ENCODE measurements at places on chromosomes 7 and 10. TPM values are rescaled to one million over a fixed set of nuclear protein-coding genes. Genes with fewer than 3 reads are reported as not detected.

Gene WDFY4
- not detected for total RNA-seq

Gene AOAH
- not detected for total RNA-seq

Gene TUBB8
- 0.16 TPM for total RNA-seq

Gene GIMAP1
- not detected for total RNA-seq

Gene STYXL1
- total RNA-seq: 41.2 TPM

Gene SKIDA1
- 0.85 TPM for total RNA-seq

Gene SPDYE8
- total RNA-seq: not detected

Gene ERVW-1
- not detected for total RNA-seq

Gene FRAT1
- total RNA-seq: 1.2 TPM

Gene CALHM3
- 0.47 TPM for total RNA-seq

Gene POM121C
- total RNA-seq: 30.4 TPM

Gene VAX1
- total RNA-seq: 0.97 TPM

Gene CPEB3
- 0.32 TPM for total RNA-seq

Gene CCDC6
- 31.4 TPM for total RNA-seq

Gene PPP3CB
- 16.3 TPM for total RNA-seq

Gene JCAD
- 17.8 TPM for total RNA-seq

Gene DIP2C
- total RNA-seq: 9.7 TPM

Gene PNLIP
- 0.12 TPM for total RNA-seq

Gene GIMAP5
- total RNA-seq: 0.08 TPM

Gene FAM180A
- total RNA-seq: 0.14 TPM

Gene LRRC17
- 0.15 TPM for total RNA-seq

Gene PRKCQ
- 3.3 TPM for total RNA-seq

Gene CADPS2
- 0.03 TPM for total RNA-seq

Gene MACC1
- total RNA-seq: not detected

Gene CYP3A7
- total RNA-seq: 0.06 TPM

Gene AKR1C8
- total RNA-seq: not detected

Gene CCDC136
- total RNA-seq: 2.2 TPM

Gene H2BK1
- total RNA-seq: not detected

Gene KCNH2
- total RNA-seq: 2.0 TPM

Gene DPYSL4
- total RNA-seq: 18.9 TPM

Gene RBM20
- 3.1 TPM for total RNA-seq

Gene CALD1
- 135 TPM for total RNA-seq

Gene MYOZ1
- not detected for total RNA-seq

Gene FOXI2
- not detected for total RNA-seq

Gene AFAP1L2
- 21.7 TPM for total RNA-seq

Gene RFC2
- 55.5 TPM for total RNA-seq

Gene ZDHHC6
- total RNA-seq: 28.3 TPM

Gene GDF10
- total RNA-seq: not detected

Data from A549 treated with Mapracorat at 1 μM for 4 hours (cell line).